ENCODE measurements at places on chromosomes 2 and 18.

- no peak for DNase-seq
Observed at GRCh38 chr18:11990539-11990938, 9.2 kb downstream of the IMPA2 start.

DNA sequence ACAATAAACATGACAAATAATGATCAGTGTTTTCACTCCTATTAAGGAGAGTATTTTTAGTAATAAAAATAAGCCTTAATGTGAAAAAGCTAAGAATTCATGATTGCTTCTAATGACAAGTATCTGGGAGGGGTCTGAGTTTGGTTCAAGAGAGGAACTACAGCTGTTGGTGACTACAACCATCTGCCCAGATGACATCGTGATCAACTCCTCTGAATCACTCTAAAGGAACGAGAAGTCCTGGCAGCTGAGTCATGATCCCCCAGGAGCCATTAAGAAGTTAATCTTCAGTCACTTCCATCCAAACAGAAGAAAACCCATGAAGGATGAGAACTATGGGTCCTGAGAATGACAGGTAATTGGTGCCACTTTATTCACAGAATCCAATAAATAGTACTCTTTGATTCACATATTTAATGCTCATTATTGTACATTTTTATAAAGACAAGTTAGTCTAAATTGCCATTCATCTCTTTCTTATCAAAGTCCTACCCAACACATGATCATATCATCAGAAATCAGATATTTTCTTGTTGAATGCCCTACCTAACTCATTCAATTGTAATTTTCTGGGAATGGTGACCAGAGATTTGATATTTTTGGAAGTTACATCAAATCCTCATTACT is 6.8 kb downstream of the TFPI start:
- peak; percentile 97 for DNase-seq

DNA sequence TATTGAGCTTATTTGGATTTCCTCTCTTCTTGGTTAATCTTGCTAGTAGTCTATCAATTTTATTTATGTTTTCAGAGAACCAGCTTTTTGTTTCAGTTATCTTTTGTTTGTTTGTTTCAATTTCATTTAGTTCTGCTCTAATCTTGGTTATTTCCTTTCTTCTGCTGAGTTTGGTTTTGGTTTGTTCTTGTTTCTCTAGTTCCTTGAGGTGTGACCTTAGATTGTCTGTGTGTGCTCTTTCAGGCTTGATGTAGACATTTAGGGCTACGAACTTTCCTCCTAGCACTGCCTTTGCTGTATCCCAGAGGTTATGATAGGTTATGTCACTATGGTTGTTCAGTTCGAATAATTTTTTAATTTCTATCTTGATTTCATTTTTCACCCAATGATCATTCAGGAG is 141.6 kb downstream of the ZNF236 start:
- DNase-seq, result no peak

- no peak for DNase-seq
Observed at GRCh38 chr2:24546669-24547068, 55.6 kb downstream of the NCOA1 start.

DNA sequence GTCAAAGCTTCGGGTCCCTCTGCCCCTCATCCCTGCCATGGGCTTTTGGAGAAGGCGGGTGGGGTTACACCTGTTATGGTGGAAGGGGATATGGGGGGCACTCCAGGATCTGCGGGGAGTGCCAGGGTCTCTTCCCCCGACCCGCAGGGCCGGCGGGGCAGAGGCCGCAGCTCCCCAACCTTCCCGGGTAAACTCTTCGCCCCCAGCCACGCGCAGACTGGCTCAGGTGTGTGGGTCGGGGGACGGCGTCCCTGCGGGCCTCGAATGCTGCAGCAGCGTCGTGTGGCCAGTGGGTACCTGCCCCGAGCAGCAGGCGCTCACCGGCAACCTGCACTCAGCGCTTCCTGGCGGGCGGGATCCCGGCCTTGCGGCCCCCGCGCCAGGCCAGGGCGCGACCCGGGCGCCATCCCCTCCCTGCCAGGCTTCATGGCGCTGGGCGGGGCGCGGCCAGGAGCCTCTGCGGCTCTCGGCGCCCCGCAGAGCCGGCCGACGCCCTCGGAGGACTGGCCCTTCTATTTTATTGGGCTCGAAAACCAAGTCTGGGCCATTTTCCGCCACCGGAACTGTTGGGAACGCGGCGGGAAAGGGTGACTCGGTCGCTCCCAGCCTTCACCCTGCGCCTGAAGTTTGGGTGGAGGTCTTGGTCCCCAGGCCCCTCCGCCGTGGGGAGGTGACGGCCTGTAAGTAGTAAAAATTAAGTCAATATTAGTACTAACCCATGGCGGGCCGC is 4.5 kb downstream of the GBX2 start:
- no peak for DNase-seq

- peak; percentile 64 for DNase-seq
Observed at GRCh38 chr2:109290887-109291643, 162.1 kb downstream of the SH3RF3 start.

GRCh38 chr2:142863485-142863961 is 13.9 kb upstream of the KYNU start:
- DNase-seq, result peak; percentile 93

DNA sequence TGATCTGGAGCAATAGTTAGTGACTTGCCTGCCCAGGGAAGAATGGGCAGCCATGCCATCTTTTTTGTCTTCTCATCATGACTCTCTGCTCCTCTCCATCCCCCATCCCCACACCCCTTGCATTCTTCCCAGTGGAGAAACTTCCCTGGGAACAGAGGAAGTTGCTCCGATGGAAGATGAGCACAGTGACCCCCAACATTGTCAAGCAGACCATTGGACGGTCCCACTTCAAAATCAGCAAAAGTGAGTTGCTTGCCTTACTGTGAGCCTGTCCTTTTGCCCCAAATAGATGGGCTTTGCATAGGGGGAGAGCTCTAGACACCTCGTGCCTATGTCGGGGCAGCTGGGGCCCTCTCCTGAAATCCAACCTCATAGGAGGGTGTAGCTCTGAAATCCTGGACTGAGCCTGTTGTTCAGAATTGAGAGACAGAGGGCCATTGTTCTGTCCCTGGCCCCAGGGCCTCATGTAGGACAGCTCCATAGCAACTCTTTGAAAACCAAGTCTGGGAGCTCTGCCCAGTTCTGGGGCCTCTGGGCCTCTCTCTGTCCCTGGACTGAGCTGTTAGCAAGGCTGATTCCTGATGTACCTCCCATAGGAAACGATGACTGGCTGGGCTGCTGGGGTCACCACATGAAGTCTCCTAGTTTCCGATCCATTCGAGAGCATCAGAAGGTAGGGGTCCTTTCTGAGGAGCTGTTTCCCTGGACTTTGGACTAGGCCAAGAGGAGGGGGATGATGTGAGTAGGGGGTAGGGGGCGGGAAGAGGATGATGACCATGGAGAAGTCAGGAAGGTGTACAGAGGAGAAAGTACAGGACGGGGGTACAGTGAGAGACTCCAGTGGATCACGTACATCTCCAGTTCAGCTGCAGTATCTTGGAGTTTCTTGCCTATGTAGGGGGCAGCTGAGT is 35.2 kb downstream of the TTLL4 start:
- no peak for DNase-seq

DNA sequence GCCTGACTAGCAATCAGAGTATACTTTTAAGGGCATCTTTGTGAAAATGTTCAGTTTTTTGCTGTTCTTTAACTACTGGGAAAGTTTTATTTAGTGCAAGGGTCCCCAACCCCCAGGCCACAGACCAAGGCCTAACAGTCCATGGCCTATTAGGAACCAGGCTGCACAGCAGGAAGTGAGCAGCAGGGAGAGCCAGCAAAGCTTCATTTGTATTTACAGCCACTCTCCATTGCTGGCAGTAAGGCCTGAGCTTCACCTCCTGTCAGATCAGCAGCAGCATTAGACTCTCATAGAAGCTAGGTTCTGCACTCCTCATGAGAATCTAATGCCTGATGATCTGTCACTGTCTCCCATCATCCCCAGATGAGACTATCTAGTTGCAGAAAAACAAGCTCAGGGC is 17.1 kb upstream of the NR4A2 start:
- no peak for DNase-seq

- no peak for DNase-seq
Observed at GRCh38 chr18:13915995-13916431, 677 bp upstream of the MC2R start.

DNA sequence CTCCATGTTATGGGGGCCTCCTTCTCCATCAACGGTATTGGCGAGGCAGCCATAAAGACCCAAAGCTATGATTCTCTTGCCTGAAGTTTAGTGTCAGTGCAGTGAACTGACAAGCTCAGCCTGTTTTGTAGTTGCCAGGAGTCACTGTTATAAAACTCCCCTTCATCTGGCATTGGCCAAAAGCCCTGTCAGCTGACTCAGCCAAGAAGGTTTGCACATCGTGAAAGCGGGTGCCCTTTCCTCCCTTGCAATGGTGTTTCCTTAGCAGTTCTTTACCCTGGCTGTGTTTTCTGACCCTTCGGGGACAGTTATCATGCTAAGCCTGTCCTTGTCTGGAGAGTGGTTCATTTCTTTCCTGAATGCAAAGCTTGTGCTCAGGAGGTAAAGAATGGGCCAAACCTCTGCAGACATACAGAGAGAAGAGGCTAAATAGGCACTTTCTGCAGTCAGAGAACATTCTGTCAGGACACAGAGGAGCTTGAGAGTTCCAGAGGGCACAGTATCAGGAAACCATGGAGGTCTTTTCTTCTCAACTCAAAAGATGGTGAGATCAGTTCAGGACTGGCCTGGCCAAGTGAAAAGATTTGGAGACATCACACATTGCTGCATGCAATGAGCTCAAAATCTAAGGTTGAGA is 414.2 kb downstream of the ZNF521 start:
- DNase-seq, result no peak

DNA sequence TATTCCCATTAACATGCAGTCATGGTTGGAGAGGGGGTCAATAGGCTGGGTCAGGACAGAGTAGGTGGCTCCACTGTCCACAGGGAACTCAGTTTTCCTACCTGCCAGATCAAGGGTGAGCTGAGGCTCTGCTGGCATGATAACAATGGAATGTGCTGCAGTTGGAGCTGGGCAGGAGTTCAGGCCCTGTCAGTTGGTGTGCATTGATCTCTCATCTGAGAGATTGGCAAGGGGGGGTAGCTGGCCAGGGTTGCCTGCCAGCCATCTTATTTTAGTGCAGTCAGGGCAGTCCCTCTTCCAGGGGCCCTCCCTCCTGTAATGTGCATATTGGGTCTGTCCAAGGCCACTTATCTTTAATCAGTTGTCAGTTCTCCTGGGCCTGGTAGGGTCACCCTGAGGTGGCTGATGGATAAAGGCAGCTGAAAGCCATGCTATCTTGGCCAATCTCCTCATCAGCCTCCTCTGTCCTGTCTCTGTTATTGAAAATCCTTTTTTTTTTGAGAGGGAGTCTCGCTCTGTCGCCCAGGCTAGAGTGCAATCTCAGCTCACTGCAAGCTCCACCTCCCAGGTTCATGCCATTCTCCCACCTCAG is 38.1 kb upstream of the CCBE1 start:
- DNase-seq, result no peak

DNA sequence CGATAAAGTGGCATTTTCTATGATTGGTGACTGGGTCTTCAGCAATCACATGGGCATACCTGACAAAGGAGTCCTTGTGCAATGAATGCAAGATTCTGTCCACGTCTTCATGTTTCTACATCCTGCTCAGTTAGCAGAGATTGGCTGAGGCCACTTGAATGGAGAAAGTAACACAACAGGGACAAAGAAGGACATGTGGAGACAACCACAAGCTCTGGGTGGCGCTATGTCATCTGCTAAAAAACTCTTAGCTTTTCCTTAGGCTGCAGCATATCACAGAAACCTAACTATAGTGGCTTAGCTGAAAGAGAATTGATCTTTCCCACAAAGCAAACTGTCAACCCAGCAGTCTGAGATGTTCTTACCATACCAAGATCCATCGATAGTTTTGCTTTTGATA is 1109.7 kb downstream of the SOCS6 start:
- DNase-seq, result no peak

DNA sequence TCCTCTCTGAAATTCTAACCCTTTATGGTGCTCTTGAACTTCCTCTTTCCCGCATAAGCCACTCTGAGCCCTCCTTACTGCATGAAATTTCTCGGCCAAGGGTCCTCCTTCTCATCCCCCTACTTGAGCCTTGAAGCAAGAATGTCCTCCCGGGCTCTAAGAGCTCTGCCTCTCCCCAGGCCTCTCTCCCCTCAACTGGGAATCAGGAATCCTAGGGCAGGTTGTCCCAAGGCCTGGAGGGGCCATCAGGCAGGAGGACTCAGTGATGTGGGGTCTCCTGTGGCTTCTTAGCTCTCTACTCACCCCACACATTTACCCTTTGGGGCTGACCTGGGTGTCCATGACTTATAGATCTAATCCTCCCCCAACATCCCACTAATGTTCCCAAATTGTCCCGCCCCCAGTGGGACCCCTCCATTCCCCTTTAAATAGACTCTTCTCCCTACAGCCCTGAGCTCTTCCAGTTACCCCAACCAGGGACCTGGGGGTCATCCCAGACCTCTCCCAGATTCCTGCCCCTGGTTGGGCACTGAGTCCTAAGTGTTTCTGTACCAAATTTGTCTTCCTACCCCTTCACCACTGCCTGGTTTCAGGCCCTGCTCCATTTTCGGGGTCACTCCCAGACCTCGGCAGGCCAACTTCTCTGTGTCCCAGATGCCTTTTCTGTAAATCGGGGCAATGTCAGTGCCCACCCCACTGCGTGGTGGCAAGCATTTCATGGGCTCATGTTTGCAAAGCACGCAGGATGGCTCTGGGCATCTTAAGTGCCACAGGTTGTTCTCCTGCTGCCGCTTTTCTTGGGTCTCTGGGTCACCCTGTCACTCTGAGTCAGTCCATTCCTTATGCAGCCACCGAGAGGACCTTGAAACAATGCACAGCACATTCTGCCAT is 171.2 kb downstream of the ASB1 start:
- DNase-seq, result no peak

DNA sequence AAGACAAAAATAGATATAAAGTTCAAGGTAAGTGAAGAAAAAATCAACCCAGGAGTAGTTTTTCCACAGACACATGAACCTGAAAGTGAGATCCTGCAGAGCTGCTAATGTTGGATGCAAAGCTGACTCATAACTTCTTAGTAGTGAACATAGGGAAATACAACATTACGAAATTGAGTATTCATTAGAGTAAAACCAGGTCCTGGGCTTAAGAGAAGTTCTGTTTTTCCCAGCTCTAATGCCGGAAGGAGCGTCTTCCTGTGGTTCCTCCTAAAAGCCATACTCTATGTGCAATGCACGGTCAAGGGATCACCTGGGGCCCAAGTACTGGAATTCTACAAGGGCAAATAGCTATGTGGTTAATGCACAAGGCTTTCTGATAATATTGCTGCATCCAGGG is 141.7 kb downstream of the RBMS1 start:
- peak; percentile 95 for DNase-seq

- no peak for DNase-seq
Observed at GRCh38 chr2:200266406-200266805, 40.1 kb upstream of the SPATS2L start.

DNA sequence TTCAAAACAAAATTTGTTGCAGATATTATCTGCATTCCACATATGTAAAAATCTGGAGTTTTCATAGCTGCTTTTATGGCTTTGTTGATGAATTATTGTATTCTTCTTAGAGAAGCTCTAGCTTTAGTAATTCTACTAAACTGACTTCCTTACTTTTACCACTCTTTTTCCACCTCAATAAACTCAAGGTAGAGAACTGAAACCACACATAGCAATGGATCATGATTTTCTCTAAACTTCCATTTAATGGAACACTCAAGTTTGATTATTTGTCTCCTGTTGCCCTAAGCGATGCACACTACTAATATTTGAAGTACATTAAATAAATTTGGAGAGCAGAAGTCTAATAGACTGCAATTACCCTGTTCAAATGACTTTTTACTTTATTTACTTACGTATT is 192.0 kb downstream of the NBAS start:
- no peak for DNase-seq

GRCh38 chr2:73111073-73112025 is 1.4 kb downstream of the RAB11FIP5 start:
- peak; percentile 70 for DNase-seq

Data from mesenchymal stem cell (in vitro differentiated cells and primary cell).